ENCODE measurements at places on chromosomes 5 and 9. TPM values are rescaled to one million over a fixed set of nuclear protein-coding genes. Genes with fewer than 3 reads are reported as not detected.

Gene SLC24A2
- total RNA-seq = not detected

Gene NUTM2F
- not detected for total RNA-seq

Gene SLC27A6
- total RNA-seq = not detected

Gene WHRN
- total RNA-seq = 1.4 TPM

Gene RANBP3L
- total RNA-seq = under 0.01 TPM

Gene NKD2
- total RNA-seq = 4.0 TPM
